Umbilical cord (tissue), 2 donors: ENCODE measurements at places on chromosomes 11 and 22.
A peak's percentile ranks its signal among the peaks of the same experiment; 100 is the strongest.

- DNase-seq, result no peak
These were observed 41.8 kb downstream of the MMP20 start for GRCh38 chr11:102583141-102583873.

DNA sequence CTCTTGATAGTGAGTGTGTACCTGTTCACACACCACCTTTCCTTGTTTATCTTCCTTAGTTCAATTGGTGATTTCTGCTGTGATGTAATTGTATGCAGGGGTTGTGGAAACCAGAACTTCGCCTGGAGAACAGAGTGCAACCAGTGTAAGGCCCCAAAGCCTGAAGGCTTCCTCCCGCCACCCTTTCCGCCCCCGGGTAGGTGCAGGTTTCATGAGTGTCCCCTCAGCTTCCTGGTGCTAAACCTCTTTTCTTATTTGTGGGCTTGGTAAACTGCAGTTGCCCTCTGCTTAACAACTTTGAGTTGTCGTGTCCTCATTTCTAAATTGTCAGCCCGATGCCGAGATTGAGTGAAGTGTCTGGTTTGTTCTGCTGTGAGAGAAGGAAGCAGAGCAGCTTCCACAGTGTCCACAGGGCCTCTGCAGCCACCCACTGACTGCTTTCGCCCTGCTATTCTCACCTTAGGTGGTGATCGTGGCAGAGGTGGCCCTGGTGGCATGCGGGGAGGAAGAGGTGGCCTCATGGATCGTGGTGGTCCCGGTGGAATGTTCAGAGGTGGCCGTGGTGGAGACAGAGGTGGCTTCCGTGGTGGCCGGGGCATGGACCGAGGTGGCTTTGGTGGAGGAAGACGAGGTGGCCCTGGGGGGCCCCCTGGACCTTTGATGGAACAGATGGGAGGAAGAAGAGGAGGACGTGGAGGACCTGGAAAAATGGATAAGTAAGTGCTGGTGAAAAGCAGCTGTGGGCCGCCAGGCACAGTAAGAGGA, 7.1 kb upstream of the GAS2L1 start:
- no peak for DNase-seq

- no peak for DNase-seq
These were observed 10.1 kb upstream of the NEAT1 start for GRCh38 chr11:65412271-65413076.

- peak; percentile 36 for DNase-seq
These were observed 562 bp downstream of the ZBED4 start for GRCh38 chr22:49853981-49854831.

- no peak for DNase-seq
These were observed 9.0 kb upstream of the APOBEC3H start for GRCh38 chr22:39087881-39088684.

DNA sequence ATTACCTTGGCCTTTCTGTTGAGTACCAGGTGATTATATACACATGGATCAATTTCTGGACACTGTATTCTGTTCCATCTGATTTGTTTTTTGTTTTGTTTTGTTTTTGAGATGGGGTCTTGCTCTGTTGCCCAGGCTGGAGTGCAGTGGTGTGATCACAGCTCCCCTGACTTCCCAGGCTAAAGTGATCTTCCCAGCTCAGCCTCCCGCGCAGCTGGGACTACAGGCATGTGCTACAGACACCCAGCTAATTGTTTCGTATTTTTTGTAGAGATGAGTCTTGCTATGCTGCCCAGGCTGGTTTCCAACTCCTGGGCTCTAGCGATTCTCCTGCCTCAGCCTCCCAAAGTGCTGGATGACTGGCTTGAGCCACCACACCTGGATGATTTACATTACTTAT, 19.0 kb downstream of the TCIRG1 start:
- no peak for DNase-seq

DNA sequence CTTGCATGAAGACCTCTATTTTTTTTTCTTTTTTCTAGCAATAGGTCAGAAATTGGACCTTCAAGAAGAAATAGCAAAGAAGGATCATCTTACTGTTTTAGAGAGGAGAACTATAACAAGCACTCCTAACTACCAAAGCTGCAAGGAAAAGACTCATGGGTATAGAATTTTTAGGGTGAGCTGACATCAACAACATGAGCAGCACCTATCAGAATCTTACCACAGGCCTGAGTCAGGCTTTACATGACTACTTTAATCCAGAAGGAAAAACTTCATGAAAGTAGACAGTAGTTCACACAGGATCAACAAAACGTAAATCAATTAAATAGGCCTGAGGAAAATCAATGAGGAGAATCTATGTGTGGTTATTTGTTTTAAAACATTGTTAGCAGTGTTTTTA, 130.5 kb downstream of the FAM76B start:
- no peak for DNase-seq

DNA sequence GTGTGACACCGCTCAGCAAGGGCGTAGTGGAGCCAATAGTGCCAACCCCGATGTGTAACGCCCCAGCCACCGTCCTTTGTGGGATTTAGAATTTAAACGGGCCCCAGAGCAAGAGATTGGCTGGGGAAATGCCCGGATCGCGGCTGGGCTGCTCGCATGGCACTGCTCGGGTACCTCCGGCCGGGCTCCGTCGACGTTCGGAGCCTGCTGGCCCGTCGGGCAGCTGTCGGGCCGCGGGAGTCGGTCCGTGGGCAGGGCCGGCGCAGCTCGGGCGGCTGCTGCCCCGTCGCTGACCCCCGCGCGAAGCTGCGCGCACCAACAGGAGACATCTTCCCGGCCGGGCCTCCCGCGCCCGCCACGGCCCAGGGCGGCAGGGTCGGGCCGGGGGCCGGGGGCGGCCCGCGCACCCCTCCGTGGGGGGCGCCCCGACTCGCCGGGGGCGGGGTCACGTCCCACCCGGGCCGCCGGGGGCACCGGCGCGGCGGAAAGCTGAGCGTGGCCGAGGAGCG, 1.3 kb upstream of the KDM2A start:
- DNase-seq, result peak; percentile 39

DNA sequence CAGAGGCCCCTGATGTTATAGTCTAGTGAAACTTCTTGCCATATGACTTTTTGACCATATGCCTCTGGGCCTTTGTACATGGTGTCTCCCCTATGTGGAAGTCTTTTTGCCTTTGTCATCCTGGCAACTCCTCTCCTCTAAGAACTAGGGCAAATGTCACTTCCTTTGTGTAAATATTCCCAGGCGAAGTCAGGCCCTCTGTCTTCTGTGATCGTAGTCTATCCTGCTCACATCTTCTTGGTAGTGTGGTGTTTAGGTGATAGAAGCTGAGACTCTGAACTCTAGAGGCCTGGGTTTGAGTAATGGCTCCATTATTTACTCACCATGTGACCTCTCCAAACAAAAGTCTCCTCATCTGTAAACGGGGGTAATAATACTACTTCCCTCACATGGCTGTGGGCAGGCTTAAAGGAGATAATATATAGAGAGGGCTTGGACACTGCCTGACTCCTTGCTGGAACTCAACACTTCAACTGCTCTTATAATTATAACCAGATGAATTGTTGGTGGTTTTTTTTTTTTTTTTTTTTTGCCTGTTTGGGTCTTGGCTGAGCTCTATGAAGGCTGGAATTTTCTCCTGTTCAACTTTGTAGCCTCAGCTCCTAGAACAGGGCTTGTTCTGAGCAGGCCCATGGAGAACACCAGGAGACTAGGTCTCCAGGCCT, 43.8 kb downstream of the INSC start:
- no peak for DNase-seq

DNA sequence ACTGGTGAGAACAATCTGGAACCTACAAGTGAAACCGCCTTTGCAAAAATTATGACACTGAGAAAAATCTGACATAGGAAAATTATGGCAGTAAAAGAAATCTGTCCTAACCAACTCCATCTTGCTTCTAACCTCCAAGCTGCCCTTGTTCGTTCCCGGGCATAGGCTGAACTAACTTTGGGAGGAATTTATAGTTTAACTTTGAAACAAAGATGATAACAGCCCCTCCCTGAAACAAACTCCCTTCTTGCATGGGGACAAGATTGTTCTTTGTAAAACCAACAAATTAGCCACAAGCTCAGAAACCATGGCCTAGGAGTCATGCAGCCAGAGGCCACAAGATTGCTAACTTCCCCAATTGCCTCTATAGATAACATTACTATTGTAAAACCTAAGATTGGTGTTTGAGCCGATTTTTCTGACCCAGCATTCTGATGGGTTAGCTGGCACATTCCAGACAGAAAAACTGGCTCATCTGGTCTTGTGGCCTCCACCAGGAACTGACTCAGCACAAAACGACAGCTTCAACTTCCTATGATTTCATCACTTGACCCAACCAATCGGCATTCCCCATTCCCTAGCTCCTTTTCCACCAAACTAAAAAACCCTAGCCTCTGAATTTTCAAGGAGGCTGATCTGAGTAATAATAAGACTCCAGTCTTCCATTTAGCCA, 3.6 kb upstream of the CCDC81 start:
- no peak for DNase-seq

GRCh38 chr11:59437770-59438169, 1.5 kb downstream of the OR5A1 start:
- DNase-seq, result no peak
